ENCODE measurements at places on chromosomes 2 and 18.

GRCh38 chr2:236415684-236416444 is 151.7 kb upstream of the ASB18 start:
- DNase-seq, result peak; percentile 52

DNA sequence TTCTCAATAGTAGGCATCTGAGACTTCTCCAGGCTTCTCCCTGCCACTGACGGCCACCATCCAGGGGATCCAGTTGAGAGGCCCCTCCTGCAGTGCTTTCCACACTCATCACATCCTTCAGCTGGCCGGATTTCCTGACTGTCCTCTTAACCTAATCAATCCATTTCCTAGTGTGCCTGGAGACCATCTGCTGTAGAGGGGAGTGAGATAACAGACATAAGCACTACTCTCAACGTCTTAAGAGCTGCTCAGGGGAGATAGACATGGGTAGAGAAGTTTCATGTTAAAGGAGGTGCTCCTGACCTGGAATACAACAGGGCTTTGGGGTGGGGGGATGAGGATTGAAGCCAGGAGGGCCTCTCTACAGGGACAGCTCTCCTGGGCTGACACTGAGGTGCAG is 14.2 kb downstream of the SPR start:
- DNase-seq, result no peak

GRCh38 chr2:33491441-33492084 is 15.1 kb downstream of the RASGRP3 start:
- DNase-seq, result no peak

- DNase-seq, result no peak
These were observed 666.5 kb upstream of the FANCL start for GRCh38 chr2:58907644-58908043.

GRCh38 chr2:164754157-164755093 is 87.2 kb downstream of the COBLL1 start:
- DNase-seq, result no peak
